ENCODE measurements at places on chromosomes 2 and 18.
A peak's percentile ranks its signal among the peaks of the same experiment; 100 is the strongest.

DNA sequence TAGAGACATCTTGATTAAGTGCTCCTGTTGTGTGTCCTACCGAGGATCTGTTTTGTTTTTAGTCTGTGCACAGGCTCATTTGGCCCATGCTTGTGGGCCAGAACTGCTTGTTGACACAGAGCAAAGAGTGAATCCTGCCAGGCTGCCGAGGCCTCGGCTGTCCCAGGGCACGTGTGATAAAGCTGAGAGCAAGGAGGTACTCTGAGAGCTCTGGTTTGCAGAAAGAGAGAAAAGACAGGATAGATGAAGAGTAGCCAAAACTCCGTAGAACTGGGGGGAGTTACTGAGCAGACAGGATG lies 175.1 kb downstream of the FAM210A start:
- DNase-seq = no peak
- no peaks in the 10 kb centered on the region for H3K27me3 ChIP-seq
- peaks cover 25% of the 10 kb centered on the region for H3K4me1 ChIP-seq
- H3K36me3 ChIP-seq = peaks cover 11% of the 10 kb centered on the region

DNA sequence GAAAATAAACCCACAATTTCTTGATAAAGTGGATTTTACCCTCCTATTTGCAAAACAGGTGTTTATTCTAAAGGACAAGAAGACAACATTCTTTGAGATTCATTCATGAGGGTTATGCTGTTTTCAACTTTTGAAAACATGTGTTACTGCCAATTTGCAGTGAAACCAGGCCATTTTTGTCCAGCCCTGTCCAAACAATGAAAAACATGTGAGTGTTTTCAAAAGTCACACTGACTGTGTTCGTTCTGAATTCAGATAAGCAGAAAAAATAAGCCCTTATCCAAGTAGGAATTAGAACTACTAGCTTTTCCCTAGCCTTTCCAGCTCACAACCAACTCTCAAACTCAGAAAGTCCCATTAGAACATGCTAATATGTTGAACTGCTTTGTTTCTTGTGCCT lies 148.1 kb upstream of the PID1 start:
- H3K4me1 ChIP-seq = no peaks in the 10 kb centered on the region
- no peaks in the 10 kb centered on the region for H3K36me3 ChIP-seq

DNA sequence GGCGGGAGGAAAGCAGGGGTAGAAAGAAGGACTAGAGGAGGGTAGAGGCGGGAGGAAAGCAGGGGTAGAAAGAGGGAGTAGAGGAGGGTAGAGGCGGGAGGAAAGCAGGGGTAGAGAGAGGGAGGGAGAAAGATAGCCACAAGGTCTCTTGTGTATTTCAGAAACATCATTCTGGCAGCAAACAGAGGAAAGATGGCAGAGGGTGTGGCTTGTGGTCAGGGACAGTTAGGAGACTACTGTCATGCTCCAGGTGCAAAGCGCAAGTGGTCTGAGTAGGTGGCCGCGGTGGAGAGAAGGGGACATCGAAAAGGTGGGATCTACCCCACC lies 82.4 kb upstream of the TAF1B start:
- no peaks in the 10 kb centered on the region for H3K36me3 ChIP-seq
- H3K4me1 ChIP-seq = peaks cover 44% of the 10 kb centered on the region
- peak overlapping the region; percentile 24 for H3K27ac ChIP-seq
- no peak for DNase-seq

GRCh38 chr2:8571792-8572499 lies 109.9 kb upstream of the ID2 start:
- H3K4me3 ChIP-seq = no peak overlapping the region
- DNase-seq = no peak
- H3K27ac ChIP-seq = no peak overlapping the region
- no peaks in the 10 kb centered on the region for H3K36me3 ChIP-seq
- H3K4me1 ChIP-seq = peaks cover 31% of the 10 kb centered on the region
- H3K27me3 ChIP-seq = peaks cover 3% of the 10 kb centered on the region

DNA sequence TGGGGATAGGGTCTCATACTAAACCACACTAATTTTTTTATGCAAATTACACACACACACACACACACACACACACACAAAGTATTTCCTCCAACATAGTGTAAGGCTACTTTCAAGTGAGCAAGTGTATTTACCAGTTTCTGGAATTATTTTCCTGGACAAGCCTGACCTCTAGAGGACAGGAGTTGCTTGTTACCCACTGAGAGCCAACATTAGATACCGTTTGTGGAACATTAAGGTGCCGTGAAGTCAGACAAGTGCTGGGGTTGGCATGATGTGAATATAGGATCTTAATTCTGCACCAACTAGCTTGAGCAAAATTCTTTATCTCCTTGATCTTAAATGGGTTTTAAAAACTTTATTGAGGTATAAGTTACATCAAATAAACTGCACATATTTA lies 39.3 kb upstream of the SERPINB2 start:
- H3K27ac ChIP-seq = no peak overlapping the region
- no peak for DNase-seq
- no peaks in the 10 kb centered on the region for H3K4me1 ChIP-seq
- H3K27me3 ChIP-seq = peaks cover 17% of the 10 kb centered on the region
- no peaks in the 10 kb centered on the region for H3K36me3 ChIP-seq

- DNase-seq = no peak
- H3K27ac ChIP-seq = no peak overlapping the region
- no peak overlapping the region for H3K4me3 ChIP-seq
- peaks cover 46% of the 10 kb centered on the region for H3K4me1 ChIP-seq
- H3K36me3 ChIP-seq = no peaks in the 10 kb centered on the region
- H3K27me3 ChIP-seq = no peaks in the 10 kb centered on the region
These were observed 16.9 kb downstream of the ACSL3 start for GRCh38 chr2:222877556-222878300.

- H3K4me3 ChIP-seq = no peak overlapping the region
- no peaks in the 10 kb centered on the region for H3K27me3 ChIP-seq
- no peaks in the 10 kb centered on the region for H3K36me3 ChIP-seq
- peaks cover 25% of the 10 kb centered on the region for H3K4me1 ChIP-seq
- DNase-seq = no peak
- no peak overlapping the region for H3K27ac ChIP-seq
These were observed 42.8 kb upstream of the PTMA start for GRCh38 chr2:231665245-231666170.

DNA sequence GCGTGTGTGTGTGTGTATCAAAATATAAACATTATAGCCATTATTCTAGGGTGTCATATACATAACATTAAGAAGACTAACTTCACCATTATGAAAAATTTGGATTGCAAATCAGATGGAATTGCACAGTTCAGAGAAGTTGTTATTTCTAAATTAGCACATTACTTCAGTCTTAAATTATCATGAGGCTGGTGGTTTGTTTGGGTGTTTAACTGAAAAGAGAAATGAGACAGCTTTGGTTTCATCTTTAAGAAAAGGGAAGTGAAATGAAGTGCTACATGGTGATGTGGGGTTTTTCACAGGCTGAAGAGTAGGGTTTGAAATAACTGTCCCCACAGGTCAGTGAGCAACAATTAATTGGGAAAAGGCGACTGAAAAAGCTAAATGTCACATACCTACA lies 161.2 kb upstream of the XIRP2 start:
- no peak overlapping the region for H3K27ac ChIP-seq
- no peaks in the 10 kb centered on the region for H3K4me1 ChIP-seq
- H3K36me3 ChIP-seq = no peaks in the 10 kb centered on the region
- no peak overlapping the region for H3K4me3 ChIP-seq
- no peaks in the 10 kb centered on the region for H3K27me3 ChIP-seq

- DNase-seq = no peak
- no peaks in the 10 kb centered on the region for H3K36me3 ChIP-seq
- no peak overlapping the region for H3K27ac ChIP-seq
- H3K27me3 ChIP-seq = no peaks in the 10 kb centered on the region
These were observed 122.0 kb downstream of the ARHGAP28 start for GRCh38 chr18:6851480-6851879.

DNA sequence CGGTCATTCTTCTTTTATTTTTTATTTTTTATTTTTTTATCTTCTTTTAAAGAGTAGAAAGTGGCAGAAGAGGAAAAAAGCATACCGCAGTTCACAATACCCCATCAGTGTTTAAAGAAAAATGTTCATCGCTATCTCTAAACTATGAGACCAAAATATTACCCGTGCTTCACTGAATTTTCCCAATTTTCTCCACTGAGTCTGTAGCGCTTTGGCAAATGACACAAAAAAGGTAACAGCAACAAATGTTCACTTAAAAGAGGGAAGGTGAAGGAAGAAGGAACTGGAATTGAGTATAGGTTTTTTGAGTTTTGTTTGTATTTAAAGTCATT lies 15.1 kb upstream of the RIOK3 start:
- peaks cover 21% of the 10 kb centered on the region for H3K4me1 ChIP-seq
- no peaks in the 10 kb centered on the region for H3K27me3 ChIP-seq
- H3K4me3 ChIP-seq = peak overlapping the region; percentile 89
- peak overlapping the region; percentile 72 for H3K27ac ChIP-seq

GRCh38 chr18:42185486-42185885 lies 230.5 kb downstream of the PIK3C3 start:
- H3K27ac ChIP-seq = no peak overlapping the region
- H3K36me3 ChIP-seq = no peaks in the 10 kb centered on the region
- DNase-seq = no peak
- no peaks in the 10 kb centered on the region for H3K4me1 ChIP-seq

DNA sequence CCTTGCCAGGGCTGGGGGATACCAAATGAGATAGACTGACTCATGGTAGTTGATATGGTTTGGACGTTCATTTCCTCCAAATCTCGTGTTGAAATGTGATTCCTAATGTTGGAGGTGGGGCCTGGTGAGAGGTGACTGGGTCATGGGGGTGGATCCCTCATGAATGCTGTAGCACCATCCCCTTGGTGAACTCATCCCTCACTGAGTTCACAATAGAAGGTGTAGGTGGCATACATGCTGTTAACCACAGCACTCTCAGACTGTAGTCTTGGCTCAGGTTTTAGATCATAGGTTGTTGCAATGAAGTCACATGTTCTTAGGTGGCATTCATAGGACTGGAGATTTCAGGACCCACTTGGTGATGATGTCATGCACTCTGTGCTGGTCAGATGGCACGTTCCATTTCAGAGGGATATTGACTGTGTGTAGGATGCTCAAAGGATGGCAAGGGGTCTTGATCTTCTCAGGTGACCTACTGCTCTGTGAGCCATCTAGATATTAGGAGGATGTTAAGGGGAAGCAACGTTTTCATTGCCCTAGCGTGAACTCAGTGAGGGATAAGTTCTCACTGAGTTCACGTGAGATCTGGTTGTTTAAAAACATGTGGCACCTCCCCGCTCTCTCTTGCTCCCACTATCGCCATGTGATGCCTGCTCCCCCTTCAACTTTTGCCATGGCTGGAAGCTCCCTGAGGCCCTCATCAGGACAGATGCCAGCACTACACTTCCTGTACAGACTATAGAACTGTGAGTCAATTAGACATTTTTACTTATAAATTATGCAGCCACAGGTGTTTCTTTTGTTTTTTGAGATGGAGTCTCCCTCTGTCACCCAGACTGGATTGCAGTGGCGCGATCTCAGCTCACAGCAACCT lies 73.8 kb upstream of the ACAA2 start:
- H3K4me1 ChIP-seq = no peaks in the 10 kb centered on the region
- DNase-seq = no peak
- H3K27ac ChIP-seq = no peak overlapping the region
- no peak overlapping the region for H3K4me3 ChIP-seq
- H3K27me3 ChIP-seq = peaks cover 4% of the 10 kb centered on the region

DNA sequence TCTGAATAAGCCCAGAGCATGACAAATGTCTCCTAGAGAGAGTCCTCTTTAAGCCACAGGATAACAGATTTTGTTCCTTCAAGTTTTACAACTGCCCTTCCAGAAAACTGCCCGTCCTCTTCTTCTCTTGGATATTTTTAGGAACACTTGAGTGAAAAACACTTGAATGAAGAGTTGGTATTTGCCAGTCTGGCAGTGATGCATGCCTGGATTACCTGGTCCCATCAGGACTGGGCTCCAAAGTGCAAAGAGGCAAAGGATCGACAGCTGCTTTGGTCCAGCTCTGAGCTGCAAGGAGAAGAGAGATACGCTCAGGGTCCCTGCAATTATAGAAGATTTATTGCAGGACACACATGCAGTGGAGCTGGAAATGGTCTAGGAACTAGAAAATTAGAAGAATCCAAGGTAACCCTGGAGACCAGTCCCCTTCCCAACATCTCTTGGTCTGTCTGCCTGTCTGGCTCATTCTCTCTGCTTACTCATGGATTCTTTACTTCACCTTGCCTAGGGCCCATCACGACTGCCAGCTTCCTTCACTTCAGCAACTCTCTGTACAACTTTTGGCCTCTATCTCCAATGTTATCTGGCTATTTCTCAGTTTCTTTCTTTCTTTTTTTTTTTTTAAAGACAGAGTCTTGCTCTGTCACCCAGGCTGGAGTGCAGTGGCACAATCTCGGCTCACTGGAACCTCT lies 112.1 kb upstream of the SIX2 start:
- no peaks in the 10 kb centered on the region for H3K27me3 ChIP-seq
- DNase-seq = no peak
- no peak overlapping the region for H3K4me3 ChIP-seq

DNA sequence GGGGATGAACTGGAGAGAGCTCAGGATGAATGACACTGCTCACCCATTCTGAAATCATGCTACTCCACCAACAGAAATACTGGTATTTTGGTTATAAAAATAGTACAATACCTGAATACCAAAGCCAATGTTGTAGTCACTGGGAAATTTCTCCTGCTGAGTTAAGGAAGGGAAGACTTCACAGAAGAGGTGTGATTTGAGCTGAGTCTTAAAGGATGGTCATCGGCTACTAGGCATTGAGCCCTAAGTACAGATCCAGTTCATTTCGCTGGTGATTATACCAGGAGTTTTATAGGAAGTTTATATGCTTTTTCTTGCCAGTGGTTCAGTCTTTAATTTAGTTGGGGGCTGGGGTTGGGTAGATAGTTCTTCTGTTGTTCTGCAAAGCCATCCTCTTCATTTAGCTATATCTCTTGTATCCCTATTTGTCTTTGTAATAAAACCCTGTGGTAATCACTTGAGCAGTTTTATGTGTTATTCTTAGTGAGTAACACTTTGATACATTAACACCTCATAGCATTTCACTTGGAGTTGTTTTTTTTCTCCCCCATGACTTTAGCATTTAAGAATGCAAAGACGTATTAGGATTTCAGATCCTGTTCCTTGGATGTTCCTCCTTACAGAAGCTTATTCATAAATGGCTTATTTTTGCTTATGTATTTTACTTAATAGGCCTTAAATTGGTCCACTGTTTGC lies 239.9 kb upstream of the FOSL2 start:
- no peaks in the 10 kb centered on the region for H3K4me1 ChIP-seq
- H3K4me3 ChIP-seq = no peak overlapping the region
- peaks cover 67% of the 10 kb centered on the region for H3K36me3 ChIP-seq
- no peak for DNase-seq
- H3K27me3 ChIP-seq = no peaks in the 10 kb centered on the region

DNA sequence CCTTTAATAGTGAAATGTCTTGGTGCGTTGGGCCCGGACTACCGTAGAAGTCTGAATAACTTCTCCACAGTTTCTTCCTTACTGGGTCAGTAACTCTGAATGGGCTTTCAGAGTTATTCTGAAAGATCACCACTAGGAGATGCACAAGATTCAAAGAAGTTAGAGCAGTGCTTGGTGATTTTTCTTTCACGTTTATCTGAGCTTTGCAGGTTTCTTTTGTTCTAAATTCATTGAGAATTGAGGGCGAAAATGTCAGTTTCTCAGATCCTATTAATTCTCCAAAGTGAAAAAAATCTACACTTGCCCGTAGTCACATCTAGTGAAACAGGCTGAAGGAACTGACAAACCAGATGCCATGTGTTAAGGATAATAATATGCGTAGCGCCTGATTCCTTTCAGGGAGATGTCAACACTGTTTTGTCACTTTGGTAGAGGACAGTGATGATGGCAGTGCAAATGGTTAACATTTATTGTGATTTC lies 70.1 kb downstream of the QPCT start:
- H3K4me1 ChIP-seq = peaks cover 17% of the 10 kb centered on the region
- H3K27me3 ChIP-seq = no peaks in the 10 kb centered on the region
- H3K27ac ChIP-seq = no peak overlapping the region
- H3K4me3 ChIP-seq = no peak overlapping the region
- DNase-seq = no peak

Measured in activated T-cell treated with anti-CD3 and anti-CD28 coated beads, Interleukin-2, amount 50 U/mL, for 24 hours (primary cell).